ENCODE measurements at places on chromosomes 12 and 14.

DNA sequence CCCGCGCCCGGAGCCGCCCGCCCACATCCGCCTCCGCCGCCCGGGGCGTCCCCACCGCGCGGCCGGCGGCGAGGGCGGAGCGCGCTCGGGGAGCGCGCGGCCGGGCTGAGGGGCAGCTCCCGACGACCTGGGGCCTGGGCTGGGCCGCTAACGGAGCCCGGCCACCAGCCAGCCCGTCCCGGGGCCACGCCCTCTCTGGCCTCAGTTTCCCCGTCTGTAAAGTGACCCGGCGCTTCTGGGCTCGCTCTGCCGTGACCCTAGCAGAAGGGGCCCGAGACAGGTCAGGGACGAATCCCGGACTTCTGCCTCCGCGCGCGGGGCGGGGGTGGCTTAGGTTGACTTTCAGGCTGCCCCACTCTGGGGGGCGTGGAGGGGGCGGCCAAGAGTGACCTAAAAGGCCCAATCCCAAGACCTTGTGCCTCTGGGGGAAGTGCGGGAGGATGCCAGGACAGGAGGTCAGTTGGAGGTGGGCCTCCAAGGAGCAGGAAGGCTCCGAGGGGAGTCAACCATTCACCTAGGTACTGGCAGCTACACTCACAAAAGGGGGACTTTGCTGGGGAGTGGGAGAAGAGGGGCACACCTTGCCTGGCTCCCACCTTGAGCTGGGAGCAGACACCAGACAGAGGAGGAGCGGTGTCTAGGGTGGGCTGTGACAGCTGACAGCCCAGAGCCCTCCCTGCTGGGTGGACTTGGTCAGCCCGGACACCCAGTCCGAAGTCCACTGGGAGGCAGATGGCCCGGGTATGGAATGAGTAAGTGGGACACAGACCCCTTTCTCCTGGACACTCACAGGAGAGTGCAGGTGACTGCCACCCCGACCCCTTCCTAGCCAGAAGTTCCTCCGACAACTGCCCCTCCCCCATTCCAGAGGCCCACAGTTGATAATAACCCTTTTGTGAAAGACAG lies 486 bp upstream of the AKT1 start:
- no peak for DNase-seq

DNA sequence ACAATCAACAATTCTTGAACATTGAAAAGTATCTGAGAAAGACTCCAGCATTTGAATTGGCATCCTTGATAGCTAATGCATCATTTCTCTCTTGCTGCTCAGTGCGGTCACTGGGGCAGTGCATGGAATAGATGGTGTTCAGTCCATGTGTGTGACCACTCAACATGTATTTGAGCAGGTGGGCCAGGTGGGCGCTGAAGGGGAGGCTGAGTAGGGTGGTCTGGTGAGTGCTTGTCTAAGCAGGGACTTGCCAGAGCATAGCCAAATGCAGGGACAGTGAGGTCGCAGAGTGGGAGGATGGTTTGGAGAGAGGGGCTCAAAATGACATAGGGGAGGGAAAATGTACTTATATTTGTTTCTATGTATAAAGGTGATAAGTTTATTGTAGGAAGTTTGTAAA lies 409.0 kb downstream of the TMEM121 start:
- no peak for DNase-seq

- DNase-seq: no peak
These were observed 4.2 kb downstream of the PLEKHG3 start for GRCh38 chr14:64708148-64709004.

GRCh38 chr12:25875661-25876060 lies 82.8 kb upstream of the RASSF8 start:
- DNase-seq: no peak

DNA sequence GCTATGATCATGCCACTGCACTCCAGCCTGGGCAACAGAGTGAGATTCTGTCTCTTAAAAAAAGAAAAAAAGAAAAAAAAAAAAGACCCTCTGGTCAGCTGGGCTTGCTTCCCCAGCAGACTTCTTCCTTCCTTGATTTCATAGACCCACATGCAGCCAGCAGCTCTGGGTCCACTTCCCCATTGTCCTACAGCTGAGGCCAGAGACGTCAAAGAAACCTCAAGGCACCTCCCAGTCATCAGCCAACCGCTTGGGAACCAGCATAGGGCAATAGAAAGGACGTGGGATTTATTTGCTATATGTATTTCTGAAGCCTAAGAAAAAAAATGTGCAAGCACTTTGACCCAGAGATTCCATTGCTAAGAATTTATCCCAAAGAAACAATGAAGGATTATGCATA lies 35.4 kb upstream of the SPPL3 start:
- no peak for DNase-seq

DNA sequence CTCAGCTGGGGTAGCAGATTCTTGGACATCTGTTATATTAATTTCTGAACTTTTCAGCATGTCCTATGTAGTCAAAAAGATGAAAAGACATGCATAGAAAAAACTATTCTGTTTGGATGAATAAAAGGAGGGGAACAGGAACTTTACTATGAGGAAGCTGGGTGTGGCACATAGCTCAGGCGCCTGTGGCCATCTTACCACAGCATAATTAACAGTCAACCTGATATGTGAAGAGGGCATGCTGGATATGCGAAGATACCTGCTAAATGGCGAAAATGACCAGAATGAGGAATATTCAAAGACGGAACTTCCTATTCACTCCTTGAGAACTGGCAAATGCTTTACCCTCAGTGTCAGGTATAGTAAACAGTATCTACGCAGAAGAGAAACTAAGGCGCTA lies 18.4 kb downstream of the SETD3 start:
- DNase-seq: no peak

DNA sequence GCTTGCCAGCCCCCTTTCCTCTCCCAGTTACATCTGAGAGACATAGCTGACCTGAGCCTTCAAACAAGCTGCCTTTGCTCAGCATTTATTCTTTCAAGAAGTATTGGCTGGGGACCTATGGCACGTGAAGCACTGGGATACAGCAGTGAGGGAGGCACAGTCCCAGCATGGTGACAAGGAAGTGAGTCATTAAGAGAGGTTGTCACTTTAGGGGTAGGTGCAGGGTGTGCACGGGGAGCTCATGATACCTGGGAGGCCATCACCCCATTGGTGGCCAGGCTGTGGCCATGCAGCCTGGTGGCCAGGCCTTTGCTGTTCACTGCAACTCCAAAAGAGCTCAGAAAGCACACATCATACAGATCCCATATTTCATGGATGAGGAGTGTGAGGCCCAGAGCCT lies 5.7 kb upstream of the KRT75 start:
- no peak for DNase-seq

GRCh38 chr14:102802834-102803523 lies 25.7 kb downstream of the TRAF3 start:
- DNase-seq: no peak

DNA sequence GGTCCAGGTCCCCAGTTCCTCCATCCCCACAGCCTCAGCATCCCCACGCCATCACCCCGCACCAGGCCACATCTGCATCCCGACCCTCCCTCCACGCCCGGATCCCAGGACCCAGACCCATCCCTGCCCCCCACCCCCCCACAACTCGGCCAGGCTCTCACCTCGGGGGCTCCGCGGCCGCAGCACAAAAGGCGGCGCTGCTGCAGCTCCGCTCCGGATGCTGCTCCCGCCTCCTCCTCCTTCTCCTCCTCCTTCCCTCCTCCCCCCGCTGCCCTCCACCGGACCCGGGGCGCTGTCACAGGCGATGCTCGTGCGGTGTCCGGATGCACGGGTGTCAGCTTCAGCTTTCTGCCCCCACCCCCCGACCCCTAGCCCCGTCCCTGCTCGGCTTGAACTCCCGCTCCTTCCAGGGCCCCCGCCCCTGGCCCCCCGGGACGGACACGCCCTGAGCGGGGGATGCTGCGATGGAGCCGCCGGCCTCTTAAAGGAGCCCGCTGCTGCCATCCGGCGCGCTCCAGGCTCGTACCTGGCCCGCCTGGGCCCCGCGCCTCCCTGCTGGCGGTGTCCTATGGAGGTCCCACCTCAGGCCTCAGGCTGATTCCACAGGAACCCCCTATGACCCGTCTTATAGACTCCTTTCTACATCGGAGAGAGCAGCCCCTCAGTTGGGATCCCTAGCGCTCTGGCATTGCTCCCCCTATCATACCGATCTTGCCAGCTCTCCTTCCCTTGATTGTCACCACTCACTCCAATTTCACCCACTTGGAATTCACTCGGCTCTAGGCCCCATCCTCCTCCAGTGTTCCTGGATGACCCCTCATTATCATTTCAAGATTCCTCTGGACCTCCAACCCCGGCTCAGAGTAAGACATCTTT lies at the start of gene MAP3K12:
Gene MAP3K12, minus strand, starts transcription at position 193 of the 876 bp plus-strand sequence. CDS start 12,067 bp downstream, outside the sequence.
- no peak for DNase-seq

- DNase-seq: no peak
These were observed 66.0 kb upstream of the TRIM9 start for GRCh38 chr14:51160871-51161270.

- no peak for DNase-seq
These were observed 7.5 kb downstream of the NEDD8 start for GRCh38 chr14:24224618-24225071.

DNA sequence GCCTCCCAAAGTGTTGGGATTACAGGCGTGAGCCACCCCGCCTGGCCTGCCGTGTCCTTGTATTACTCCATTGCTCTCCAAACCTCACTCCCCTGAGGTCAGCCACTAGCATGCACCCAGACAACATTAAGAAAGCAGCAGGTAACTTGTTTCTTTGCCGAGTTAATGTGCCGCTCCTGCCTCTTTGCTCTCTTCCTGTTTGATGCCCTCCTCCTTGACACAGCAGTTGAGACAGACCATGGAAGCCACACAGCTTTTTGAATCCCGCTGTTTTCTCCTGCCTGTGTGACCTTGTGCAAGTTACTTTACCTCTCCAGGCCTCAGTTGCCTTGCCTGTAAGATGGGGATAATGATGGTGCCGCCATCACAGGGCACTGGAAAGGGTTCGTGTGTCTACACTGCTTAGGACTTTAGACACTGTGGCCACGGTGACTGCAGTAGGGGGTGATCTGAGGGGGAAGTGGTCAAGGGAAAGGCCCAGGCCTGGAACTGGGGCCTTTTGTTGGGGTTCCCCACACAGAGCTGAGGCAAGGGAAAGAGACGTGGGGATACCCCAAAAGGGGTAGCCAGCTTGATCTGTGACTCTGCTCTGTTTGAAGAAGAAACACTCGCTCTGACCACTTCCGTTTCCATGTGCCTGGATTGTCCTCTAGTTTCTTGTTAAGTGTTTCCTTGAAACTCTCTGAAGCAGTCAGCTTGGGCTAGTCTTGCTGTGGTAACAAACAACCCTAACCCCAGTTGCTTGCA lies 69.3 kb downstream of the RIN3 start:
- no peak for DNase-seq

DNA sequence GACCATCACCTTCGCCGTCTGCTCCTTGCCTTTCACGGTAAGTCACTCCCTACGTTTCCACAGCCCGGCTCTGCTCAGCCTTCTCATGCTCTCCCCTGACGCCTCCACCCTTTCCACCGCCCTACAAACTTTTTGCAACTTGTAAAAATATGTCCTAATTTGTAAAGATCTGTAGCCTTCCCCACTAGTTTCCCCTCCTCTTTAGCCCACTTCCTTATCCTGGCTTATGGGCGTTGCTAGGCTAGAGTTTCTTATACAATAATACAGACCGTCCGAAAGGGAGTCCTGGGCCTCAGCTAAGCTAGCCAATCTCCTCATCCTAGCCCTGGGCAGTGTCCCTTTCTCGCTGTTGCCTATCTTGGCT lies 1.2 kb downstream of the PTGER2 start:
- no peak for DNase-seq

DNA sequence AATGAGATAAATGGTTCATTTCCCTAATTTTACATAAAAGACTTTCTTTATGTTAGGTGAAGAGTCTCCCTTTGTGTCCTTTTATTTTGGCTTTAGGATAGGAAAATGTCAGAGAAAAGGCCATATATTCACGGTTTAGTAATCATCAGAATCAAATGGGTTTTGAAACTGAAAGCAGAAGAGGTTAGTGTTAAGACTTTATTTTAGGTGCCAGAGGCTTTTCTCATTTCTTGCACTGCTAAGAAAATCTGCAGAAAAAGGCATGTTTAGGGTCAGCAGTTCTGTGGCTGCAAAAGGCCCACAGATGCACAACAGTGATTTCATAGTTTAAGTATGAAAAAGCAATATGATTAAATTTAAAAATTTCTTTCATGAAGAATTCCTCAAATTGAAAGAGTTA lies 80.4 kb upstream of the SINHCAF start:
- DNase-seq: no peak

DNA sequence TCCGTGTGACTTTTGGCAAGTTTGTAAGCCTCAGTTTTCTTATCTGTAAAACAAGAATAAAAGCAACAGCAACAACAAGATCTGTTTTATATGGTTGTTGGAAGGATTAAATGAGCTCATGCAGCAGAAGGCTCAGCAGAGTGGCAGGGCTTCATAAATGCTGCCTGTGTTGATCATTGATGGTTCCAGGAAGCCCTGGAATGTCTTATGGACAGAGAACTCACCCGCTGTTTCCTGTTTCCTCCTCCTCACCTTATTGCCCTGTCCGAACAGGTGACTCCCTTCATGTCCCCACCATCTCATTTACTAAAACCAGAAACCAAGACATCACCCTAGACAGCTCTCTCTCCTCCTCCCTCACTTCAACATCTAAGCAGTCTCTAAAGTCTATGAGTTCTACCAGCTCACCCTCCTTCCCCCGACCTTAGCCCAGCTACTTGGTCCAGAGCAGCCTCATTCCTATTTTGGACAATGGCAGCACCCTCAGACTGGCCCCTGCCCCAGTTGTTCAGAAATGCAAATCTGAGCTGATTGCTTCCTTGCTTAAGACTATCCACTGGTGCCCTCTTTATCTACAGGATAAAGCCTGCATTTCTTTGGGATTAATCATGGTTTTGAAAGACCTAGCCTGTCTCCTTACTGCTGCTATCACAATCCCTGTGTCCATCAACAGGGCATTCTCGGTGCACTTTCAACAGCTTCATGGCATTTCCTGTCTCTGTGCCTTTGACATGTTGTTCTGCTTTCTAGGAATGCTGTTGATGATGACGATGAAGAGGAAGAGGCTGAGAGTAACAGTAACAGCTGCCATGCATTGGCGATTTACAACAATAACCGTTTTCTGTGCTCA lies 21.4 kb upstream of the GSG1 start:
- no peak for DNase-seq

GRCh38 chr12:684416-684815 lies 21.2 kb upstream of the NINJ2 start:
- DNase-seq: no peak

- no peak for DNase-seq
These were observed 223.4 kb upstream of the GARIN2 start for GRCh38 chr14:66965831-66966230.

DNA sequence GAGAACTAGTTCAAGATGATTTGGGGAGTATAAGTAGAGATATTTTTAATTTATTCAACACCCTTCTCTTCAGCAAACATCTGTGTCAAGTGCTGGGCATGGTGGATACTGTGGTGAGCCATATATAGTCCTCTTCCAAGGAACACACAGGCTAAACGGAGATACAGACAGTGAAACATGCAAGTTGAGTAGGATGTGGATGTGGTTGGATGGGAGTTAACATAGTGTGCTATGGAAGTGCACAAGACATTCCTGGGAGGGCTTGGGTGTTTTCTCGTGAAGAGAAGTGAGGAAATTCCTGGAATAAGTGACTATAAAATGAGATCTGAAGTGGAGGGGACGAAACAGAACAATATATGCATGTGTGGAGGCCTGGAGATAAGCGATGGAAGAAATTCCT lies 181.1 kb upstream of the NPAS3 start:
- no peak for DNase-seq

Data from LNCaP clone FGC (cell line).